Activated CD8-positive, alpha-beta memory T cell treated with anti-CD3 and anti-CD28 coated beads for 4 hours (primary cell): ENCODE measurements at places on chromosomes 4 and X.

DNA sequence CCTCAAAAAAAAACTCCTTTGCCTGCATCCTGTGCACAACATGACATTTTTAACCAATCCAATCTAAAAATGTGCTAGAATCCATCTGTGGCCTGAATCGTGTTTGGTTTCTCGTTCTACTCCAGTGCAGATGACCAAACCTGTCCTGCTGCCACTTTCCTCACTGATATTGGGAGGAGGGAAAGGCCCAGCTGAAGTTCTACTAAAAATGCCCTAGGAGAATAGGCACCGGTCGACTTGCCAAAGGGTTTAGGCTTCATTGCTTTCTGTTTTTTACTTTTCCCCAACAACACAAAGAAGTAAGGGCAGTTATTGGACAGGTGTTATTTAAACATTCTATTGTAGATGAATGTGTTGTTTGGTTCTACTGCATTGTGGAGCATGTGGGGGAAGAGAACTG lies 7.8 kb upstream of the FHDC1 start:
- no peak for DNase-seq

DNA sequence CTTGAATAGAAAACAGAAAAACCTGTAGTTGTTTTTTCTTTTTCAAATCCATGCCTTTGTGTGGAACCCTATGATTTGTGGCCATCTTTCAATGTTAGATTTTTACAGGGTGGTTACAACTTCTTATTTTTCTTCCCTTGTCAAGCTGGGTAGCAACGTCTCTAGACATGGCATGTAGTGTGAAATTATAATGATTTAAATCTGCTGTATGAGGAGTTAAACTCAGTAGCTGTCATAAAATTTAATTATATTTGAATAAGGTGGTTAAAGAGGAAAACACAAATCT lies 78.1 kb upstream of the CBLL2 start:
- no peak for DNase-seq

DNA sequence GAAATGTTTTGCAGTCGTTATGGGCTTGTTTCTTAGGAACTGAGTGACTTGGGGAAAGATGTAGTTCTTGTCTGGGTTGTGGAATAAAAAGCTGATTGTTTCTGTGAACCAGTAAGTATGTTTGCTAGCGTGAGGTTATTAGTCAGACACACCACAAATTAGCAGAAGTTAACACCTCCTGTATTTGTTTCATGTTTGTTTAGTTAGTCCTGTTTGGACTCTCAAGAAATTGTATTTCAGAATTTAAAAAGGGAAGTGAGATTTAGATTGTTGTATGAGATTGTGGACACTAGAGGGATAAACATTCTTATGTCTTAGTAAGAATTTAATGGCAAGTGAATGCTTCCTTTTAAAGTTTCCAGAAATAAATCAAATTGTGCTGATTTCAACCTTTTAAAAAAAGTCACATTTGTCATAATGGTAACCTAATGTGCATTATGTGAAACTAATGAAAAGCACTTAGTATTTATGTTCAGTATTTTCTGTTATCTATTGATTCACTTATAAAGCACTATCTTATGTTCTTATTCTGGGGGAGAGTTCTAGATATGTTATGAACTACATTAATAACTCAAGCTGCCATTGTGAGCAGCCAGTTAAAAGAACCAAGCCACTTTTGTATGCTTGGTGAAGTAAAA lies 25.6 kb downstream of the ATP10D start:
- no peak for DNase-seq

DNA sequence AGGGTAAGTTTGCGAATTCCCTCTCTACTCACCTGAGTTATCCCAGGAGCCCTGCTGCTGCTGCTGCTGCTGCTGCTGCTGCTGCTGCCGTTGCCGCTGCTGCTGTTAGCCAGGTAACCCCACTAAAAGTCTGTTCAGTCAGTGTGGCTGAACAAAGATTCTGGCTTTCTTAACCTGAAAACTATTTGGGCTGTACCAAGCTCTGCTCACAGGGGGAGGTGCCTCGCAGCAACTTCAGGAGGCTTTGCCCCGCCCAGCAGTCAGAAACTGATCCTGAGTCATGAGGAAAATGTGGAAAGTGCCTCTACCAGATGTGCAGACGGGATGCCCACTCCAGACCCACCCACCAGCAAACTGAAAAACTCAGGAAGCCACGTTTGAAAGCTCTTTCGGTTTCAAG lies at the start of gene CAPN6:
CAPN6 (minus strand) TSS at position 145 of the 400 bp plus-strand sequence. CDS start 6,547 bp downstream, outside the sequence.
- no peak for DNase-seq

DNA sequence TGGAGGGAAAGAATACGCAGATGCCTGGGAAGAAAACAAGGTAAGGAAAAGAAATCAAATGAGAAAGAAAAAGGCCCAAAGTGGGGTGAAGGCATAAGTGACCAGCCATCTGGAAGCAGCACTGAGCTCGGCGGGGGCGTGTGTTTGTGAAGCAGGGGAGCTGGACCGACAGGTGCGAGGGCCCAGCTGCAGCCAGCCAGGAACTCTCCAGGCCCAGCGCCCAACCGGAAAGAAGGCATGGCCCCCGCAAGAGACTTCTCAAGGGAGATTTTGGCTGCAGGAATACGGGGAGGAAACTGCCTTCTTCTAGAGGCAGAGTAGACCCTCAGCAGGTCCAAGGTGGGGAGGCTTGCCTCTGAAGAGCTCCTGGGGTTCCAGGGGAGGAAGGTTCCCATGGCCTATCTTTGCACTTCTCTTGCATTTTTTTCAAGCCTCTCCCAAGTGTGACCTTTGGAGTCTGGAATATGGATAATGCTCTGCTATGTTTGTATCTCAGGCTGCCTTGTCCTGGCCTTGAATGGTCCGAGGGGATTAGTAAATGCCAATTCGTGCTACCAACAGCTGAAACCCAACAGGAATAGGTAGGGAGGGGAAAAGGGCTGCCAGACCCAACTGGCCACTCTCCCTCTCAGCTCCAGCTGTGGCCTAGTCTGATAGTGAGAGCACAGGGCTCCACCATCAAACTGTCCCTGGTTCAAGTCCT lies 10.8 kb upstream of the CITED1 start:
- DNase-seq = no peak

- DNase-seq = no peak
Observed at GRCh38 chr4:37693450-37694190, 7.4 kb upstream of the RELL1 start.

GRCh38 chr4:24769571-24769970 lies 25.8 kb upstream of the SOD3 start:
- no peak for DNase-seq

- DNase-seq = no peak
Observed at GRCh38 chr4:150972592-150972991, 42.5 kb downstream of the LRBA start.

- DNase-seq = no peak
Observed at GRCh38 chrX:136126371-136126770, 21.0 kb upstream of the FHL1 start.

DNA sequence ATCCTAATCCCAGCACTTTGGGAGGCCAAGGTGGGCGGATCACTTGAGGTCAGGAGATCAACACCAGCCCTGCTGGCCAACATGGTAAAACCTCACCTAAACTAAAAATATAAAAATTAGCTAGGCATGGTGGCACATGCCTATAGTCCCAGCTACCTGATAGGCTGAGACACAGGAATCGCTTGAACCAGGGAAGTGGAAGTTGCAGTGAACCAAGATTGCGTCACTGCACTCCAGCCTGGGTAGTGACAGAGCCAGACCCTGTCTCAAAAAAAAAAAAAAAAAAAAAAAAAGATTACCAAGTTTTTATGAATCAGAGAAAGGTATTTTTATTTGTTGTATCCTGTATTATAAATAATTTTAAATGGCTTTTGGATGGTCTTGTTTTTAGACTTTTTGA lies 15.1 kb downstream of the TRAPPC11 start:
- DNase-seq = no peak

GRCh38 chr4:102826105-102826889 lies 1.1 kb downstream of the UBE2D3 start:
- no peak for DNase-seq

- no peak for DNase-seq
Observed at GRCh38 chr4:31007858-31008257, 287.7 kb downstream of the PCDH7 start.

DNA sequence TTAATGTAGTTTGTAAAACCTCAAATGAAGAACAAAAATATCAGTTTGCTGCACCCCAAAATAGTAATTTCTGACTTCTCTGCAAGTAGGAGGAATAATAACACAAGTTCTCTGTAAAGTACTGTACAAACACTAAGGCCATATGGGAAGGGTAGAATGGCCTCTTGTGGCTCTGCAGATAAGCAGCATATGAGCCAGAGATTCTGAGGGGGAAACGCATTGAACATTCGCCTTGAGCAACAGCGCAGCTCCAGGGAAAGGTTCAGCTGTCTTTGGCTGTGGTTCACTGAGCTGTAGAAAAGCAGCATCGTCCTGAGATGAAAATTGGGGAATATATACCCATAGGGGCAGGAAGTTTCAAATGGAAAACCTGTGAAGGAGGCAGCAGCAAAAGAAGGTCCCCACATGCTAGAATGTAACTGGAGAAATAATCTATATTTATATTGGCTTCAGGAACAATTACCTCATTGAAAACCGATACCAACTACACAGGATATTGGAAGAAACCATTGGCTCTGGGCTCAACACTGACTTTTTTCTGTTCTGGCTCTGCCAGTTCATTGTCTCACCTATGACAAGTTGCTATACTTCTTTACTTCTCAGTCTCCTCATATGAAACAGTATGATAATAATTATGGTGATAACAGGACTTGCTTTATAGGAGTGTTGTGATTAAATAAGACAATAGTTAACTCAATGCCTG lies 357.6 kb upstream of the CPEB2 start:
- no peak for DNase-seq

- DNase-seq = no peak
Observed at GRCh38 chr4:10629394-10629793, 55.2 kb downstream of the CLNK start.

DNA sequence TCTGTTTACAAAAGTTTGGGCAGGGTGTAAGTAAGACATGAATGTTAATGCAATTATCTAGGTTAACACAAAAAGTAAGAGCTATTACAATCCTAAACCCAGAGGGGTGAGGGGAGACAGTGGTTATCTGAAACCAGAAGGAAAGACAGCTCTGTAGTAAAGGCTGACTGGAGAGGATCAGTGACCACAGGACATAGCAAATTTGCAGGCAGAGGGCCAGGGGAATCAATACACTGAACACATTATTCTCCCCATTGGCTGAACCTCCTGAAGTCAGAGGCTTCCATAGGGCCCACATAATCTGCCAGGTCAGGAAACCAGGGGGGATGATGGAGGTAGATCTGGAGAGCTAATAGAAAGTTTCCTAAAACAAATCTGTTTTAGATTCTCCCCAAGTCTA lies 689.4 kb upstream of the ATOH1 start:
- no peak for DNase-seq

DNA sequence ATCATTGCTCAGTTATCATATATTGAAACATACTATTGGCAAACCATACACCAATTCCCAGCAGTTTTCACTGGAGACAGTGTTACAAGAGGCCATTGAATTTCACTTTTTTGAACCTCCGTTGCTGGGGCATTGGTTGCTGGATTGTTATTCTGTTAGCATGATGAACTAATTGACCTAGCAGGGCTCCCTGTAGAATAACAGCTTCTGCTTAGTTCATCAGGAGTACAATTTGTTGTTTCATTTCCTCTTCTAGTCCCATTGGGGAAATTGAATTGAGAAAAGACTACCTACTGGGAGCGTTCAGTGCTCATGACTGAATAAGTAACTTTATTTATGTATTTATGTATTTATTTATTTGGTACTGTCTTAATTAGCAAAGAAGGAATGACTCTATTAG lies 151.6 kb downstream of the SLIT2 start:
- no peak for DNase-seq

DNA sequence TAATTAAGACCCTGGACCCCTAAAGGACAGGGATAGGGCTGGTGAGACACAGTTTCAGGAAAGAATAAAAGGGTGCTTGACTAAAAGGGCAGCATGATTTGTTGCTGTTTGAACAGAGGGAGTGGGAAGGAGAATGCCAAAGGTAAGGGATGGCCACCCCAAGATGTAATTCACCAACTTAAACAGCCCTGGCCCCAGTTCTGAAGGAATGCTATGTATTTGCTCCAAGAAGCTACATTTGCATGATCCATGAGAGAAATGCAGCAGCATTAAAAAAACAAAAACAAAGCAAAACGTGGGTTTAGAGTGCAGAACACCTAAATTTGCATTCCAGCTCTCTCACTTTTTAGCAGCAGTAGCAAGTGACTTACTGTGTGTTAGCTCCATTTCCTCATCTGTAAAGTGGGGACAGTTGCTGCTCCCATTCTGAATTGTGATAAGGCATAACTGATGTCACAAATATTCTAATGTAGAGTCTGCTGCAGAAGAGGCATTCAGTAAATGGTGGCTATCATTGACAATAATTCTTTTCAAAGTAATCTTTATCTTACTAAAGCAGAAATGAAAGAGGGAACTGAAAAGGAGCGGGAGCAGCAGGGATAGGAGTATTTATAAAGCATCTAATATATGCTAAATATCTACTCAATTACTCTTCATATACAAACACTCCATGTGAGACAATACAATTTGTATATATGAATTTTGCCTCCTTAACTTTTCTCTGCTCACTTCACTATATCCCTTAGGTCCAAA lies 115.8 kb downstream of the PPARGC1A start:
- no peak for DNase-seq

GRCh38 chr4:69032847-69033638 lies 63.2 kb upstream of the UGT2B7 start:
- DNase-seq = no peak

DNA sequence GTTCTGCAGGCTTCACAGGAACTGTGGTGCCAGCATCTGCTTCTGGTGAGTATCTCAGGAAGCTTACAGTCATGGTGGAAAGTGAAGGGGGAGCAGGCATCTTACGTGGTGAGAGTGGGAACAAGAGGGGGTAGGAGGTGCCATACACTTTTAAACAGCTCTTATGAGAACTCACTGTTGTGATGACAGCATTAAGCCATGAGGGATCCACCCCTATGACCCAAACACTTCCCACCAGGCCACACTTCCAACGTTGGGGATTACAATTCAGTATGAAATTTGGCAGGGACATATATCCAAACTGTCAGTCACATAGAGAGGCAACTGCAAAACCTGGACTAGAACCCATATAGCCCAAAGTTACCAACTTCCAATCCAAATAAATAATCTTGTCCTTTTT lies 43.1 kb upstream of the ZCCHC12 start:
- no peak for DNase-seq

DNA sequence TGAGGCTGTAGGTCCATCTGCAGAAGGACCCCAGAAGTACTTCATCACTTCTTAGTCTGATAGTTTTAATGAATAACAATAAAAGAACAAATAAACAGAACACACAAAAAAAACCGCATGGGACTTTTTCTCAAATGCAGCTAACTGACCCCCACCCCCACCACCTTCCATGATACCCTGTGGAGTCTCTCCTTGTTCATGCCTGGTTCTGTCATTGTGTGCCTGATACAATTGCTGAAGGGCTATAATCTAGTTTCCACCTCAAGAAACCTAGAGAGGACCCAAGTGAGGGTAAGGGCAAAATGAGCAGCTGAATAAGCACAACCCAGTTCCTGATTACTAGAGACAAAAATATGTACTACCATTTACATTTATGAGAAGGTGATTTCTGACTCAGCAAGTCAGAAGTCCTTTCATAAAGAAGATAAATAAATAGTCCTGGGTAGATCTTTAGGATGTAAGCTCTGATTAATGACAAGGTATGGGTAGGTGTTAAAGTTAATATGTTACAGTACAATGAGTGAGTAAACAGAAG lies 155.1 kb downstream of the TMA16 start:
- DNase-seq = no peak
